ENCODE measurements at places on chromosomes 2 and 18.

- no peak for DNase-seq
Measured at GRCh38 chr2:224995419-224995818, 46.8 kb downstream of the DOCK10 start.

DNA sequence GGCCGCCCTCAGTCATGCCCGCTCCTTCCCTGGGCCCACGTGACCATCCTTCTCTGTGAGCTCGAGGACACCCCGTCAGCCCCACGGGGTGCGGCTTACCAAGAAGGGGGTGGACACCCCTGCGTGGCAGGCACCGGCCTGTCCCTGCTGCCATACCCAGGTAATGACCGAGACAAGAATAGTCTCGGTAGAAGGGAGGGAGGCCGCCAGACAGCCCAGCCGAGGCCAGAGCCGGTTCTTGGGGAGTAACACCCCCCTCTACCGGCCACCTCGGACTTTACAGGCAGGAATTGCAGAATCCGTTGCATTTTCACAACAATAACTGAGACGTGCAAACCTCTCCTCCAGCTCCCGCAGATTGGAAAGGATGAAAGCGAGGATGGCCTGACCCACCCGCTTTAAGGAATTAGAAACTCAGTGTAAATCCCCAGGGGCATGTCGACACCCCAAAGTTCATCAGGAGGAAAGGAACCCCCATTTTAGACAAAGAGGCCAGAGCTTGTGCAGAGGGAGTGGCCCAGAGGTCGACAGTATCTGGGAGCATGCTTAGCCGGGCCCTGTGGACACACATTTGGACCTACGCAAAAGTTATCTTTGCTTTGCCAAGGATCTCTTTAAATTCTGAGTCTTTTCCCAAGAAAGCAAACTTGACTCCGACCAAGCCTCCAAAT lies 60.1 kb upstream of the GLI2 start:
- DNase-seq: no peak

GRCh38 chr18:41966943-41967342 lies 11.9 kb downstream of the PIK3C3 start:
- DNase-seq: no peak

DNA sequence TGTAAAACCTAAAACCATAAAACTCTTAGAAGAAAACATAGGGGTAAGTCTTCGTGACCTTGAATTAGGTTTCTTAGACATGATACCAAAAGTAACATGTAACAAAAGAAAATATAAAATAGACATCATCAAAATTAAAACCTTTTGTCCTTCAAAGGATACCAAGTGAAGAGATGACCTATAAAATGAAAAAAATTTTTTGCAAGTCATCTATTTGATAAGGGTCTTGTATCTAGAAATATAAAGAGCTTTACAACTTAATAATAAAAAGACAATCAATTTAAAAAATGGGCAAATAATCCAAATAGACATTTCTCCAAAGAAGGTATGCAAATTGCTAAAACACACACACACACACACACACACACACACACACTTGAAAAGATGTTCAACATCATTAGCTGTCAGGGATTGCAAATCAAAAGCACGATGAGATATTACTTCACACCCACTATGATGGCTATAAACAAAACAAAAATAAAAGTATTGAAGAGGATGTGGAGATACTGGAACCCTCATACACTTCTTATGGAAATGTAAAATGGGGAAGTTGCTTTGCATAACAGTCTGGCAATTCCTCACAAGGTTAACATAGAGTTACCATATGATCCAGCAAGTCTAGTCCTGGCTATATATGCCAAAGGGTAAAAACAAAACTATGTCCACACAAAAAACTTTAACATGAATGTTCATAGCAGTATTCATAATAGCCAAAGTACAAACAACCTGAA lies 23.3 kb downstream of the SPDYA start:
- no peak for DNase-seq

GRCh38 chr2:121128741-121129659 lies 156.0 kb downstream of the TFCP2L1 start:
- peak; percentile 35 for DNase-seq

- DNase-seq: no peak
Measured at GRCh38 chr2:63399156-63399555, 189.1 kb downstream of the WDPCP start.

- no peak for DNase-seq
Measured at GRCh38 chr2:214995926-214996670, 142.3 kb downstream of the ABCA12 start.

GRCh38 chr18:79452190-79452990 lies 56.7 kb downstream of the NFATC1 start:
- no peak for DNase-seq

DNA sequence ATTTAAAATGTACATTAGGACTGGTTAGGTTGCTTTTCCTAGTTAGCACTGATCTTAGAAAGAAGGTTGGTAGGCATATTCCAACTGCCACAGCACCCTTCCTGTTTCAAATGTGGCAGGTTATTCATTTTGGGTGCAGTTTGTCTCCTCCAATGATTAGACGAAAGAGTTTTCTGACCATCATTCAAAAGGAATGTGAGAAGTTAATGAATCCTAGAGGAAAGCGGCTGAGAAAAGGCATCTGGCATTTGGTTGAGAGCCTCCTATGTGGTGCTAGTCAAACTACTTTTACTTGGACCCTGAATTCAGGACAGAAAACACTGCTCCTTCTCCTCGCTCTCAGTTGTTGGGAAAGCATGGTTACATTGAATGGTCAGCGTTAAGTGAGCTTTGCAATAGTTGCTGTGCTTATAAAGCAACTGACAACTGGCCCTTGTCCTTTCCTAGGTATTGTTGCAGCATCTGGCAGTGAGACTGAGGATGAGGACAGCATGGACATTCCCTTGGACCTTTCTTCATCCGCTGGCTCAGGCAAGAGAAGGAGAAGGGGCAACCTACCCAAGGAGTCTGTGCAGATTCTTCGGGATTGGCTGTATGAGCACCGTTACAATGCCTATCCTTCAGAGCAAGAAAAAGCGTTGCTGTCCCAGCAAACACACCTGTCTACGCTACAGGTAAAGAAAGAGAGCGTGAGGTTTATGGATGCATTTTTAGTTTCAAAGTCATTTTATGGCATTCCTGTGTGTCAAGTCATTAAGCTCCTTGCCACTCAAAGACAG lies 6.1 kb downstream of the TGIF1 start:
- DNase-seq: no peak

- DNase-seq: peak; percentile 29
Measured at GRCh38 chr2:206989311-206989710, 50.0 kb downstream of the CPO start.

GRCh38 chr2:224885836-224886547 lies 156.3 kb downstream of the DOCK10 start:
- DNase-seq: no peak

- no peak for DNase-seq
Measured at GRCh38 chr2:207914716-207915115, 110.6 kb downstream of the PLEKHM3 start.

- no peak for DNase-seq
Measured at GRCh38 chr2:166115589-166115988, 12.2 kb downstream of the SCN1A start.

GRCh38 chr2:29394981-29395350 lies 279.8 kb downstream of the CLIP4 start:
- no peak for DNase-seq

- DNase-seq: no peak
Measured at GRCh38 chr2:221458578-221458977, 113.5 kb downstream of the EPHA4 start.

DNA sequence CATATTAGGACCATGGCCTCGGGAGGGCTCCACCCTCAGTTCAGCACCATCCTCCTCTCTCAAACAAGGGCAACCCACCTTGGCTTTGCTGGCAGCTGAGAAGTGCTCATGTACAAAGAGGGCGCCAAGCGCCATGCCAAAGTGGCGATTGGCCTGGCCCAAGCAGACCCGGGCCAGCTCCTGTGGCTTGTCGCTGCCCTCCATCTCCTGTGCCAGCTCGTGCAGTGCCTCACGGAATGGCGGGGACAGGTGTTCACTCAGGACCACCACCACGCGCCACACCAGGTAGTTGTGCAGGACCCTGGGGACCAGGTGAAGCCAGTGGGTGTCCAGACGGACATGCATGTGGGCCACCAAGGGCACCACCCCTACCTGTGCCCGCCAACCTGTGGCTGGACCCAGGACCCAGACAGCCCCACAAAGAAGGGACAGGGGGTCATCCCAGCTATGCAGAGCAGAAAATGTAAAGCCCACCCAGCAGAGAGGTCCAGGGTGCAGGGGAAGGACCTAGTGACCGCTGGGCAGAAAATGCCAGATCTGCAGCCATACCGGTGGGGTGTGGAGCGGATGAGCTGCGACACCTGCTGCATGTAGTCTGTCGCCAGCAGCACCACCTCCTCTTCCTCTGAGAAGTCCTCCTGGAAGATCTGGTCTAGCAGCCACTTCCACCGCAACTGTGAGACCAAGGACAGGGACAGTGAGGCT lies 3.6 kb downstream of the ECEL1 start:
- DNase-seq: no peak

GRCh38 chr2:117789505-117789904 lies 25.0 kb upstream of the DDX18 start:
- no peak for DNase-seq

Measured in globus pallidus (tissue), 1 donor.